Activated CD4-positive, alpha-beta T cell treated with anti-CD3 and anti-CD28 coated beads, Interleukin-2, Interleukin-6, amounts not matched to agents 100 ng/mL and 50 ng/mL, durations not matched to agents 16 hours and 8 hours (primary cell): ENCODE measurements at places on chromosomes 7 and 10.

GRCh38 chr10:114188900-114189299 lies 9.7 kb downstream of the TDRD1 start:
- no peak for DNase-seq

DNA sequence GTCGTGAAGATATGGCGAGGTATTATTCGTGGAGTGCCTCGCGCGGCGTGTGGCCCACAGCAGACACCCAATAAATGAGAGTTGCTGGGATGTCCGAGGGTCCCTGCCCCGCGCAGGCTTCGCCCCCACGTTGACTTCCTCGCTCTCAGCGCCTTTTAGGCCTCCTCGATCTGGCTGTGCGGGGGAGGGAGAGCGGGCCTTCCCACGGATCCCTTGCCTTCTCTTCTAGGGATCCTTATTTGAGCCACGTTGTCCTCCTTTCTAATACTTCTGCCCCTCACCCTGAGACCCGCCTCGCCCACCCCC lies 660 bp downstream of the VCL start:
- DNase-seq: peak; percentile 9

GRCh38 chr7:18191341-18191740 lies 163.7 kb upstream of the PRPS1L1 start:
- DNase-seq: no peak

DNA sequence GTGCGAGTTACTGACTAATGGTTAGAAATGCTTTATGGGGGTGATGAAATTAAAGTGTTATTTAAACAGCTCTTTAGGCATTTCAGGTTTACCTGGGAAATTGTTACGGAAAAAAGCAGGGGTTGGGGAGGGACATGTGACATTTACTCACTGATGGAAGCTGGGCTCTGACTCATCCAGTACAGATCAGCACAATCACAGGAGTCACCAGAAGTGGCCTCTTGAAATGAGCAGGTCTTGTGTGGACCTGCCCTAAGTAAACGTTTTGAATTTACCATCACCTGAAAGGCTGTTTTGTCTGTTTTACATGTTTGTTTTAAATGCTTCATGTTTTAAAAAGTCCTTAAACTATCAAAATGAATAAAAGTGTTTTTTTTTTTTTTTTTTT lies 2.3 kb downstream of the GLRX3 start:
- DNase-seq: peak; percentile 73

DNA sequence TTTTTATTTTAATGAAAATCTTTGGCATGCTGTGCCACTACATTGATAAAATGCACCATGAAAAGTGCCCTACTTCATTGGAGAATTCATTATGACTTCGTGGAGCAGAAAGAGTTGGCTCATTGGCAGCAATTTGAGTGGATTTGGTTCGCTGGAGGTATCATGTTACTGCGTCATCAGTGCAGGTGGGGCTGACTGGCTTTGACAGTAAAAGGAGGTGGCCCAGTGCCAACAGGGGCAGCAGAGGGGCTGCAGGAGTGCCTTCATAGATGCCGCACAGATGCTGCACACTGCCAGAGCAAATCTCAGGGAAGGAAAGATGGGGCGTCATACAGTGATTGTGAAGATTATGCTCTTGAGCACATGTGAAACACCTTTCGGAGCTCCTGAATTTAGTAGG lies 22.2 kb downstream of the FZD1 start:
- DNase-seq: no peak

DNA sequence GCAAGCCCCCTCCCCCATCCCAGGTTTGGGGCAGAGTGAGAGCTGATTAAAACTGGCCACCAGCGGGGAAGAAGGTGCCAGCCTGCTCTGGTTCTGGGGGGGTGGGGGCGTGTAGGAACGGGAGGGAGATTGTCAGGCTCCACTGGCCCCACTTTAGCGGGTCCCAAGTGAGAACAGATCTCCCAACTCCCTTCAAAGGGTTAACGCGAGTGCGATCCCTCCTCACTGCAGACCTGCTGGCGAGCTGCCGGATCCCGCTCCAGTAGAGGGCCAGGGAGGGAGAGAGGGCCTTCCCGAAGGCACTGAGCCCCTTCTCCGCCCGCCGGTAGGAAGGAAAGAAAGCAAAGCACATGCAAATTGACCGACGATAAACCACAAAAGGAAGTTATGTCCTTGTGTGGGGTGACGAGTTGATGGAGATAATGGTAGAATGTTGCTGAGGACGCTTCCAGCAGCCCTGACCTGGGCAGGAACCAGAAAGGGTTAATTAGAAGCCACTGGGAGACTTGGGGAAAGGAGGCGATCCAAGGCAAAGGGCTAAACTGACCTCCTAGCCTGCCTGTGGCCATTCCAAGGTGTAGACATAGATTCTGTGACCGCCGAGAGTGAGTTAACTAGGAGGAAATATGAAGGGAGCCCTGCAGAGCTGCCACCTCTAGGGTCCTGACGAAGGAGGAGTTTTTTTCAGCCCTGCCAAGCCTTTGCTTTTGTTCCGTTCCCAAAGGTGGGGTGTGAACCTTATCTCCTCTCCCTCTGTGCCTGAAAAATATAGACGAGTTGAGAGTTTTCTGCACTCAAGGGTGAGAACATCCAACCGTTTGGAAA lies 1.5 kb downstream of the NRG3 start:
- DNase-seq: no peak
